Eye (tissue), 1 donor: ENCODE measurements at places on chromosomes 1 and 21.
A peak's percentile ranks its signal among the peaks of the same experiment; 100 is the strongest.

- peak; percentile 54 for DNase-seq
Measured at GRCh38 chr1:206709772-206710459, 25.2 kb downstream of the MAPKAPK2 start.

DNA sequence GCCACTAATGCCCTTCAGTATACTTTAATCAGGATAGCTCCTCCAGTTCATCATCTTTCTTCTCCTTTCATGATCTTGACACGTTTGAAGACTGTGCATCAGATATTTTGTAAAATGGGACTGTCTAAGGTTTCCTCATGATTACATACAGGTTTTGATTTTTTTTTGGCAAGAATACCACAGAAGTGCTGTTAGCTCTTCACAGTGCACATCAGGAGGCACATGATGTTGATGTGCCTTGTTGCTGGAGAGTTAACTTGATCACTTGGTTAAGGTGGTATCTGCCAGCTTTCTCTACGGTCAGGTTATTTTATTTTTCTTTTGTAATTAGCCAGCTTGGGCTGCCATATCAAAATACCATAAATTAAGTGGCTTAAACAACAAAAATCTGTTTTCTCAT, 128.6 kb upstream of the IVNS1ABP start:
- no peak for DNase-seq

DNA sequence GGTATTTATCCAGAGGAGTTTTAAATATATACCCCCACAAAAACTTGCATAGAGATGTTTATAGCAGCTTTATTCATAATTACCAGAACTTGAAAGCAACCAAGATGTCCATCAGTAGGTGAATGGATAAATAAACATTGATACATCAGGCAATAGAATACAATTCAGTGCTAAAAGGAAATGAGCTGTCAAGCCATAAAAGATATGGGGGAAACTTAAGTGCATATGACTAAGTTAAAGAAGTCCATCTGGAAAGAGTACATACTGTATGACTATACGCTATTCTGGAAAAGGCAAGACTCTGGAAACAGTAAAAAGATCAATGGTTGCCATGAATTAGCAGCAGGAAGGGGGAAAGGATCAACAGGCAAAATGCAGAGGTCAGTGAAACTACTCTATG, 366.7 kb downstream of the HHIPL2 start:
- no peak for DNase-seq

DNA sequence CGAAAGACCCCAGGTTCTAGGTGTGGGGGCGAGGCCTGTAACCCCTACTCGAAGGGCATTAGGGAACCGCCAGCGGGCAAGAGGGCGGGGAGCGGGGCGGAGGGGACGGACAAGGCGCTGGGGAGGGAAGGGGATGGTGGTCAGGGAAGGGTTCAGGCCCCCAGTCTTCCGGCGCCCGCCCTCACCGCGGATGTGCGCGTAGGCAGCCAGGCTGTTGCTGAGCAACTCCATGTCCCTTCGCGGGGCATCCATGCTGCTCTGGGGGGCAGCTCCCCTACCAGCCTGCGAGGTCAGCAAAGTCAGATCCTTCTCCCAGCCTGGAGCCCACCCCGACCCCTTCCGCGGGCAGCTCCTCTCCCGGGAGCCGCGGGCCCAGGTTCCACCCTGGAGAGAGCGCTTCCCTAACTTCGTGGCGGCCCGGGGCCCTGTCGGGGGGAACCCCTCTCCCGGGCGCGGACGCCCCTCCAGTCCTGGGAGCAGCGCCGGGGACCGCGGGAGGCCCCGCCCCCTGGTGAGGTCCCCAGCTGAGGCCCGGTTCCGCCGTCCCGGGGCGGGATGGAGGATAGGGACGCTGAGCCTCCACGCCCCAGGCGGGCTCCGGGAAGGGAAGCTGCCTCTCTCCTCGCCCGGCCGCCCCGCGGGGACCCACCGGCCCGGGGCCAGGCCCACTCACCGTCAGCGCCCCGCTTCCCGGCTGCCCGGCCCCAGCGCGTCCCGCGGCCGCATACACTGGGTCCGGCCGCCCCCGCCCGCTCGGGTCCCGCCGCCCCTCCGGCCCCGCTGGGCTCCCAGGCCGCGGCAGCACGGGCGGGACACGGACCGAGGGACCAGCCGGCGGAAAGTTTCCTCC, 434 bp downstream of the EVA1B start:
- peak; percentile 76 for DNase-seq

GRCh38 chr1:9490605-9491339, 48.5 kb upstream of the SLC25A33 start:
- peak; percentile 93 for DNase-seq
